ENCODE measurements at places on chromosomes 12 and 14. TPM values are rescaled to one million over a fixed set of nuclear protein-coding genes. Genes with fewer than 3 reads are reported as not detected.

KDM2B gene
- total RNA-seq = 34.1 TPM

FOXA1 gene
- under 0.01 TPM for total RNA-seq

INSM2 gene
- total RNA-seq = not detected

ALX1 gene
- 0.45 TPM for total RNA-seq

SYT10 gene
- not detected for total RNA-seq

REM2 gene
- total RNA-seq = 0.30 TPM

CYP46A1 gene
- not detected for total RNA-seq

OAS1 gene
- total RNA-seq = not detected

ACTR6 gene
- total RNA-seq = 12.5 TPM

MYO1H gene
- not detected for total RNA-seq

GLS2 gene
- total RNA-seq = under 0.01 TPM

KRT78 gene
- not detected for total RNA-seq

SPATA7 gene
- 11.9 TPM for total RNA-seq

MDGA2 gene
- under 0.01 TPM for total RNA-seq

MAP3K9 gene
- total RNA-seq = 0.84 TPM

STAC3 gene
- 0.50 TPM for total RNA-seq

GPRC5A gene
- total RNA-seq = 6.1 TPM

REP15 gene
- 0.89 TPM for total RNA-seq

C1R gene
- 103 TPM for total RNA-seq

SYNJ2BP gene
- total RNA-seq = 7.9 TPM

TEX52 gene
- total RNA-seq = not detected

RNU4-1 gene
- total RNA-seq = under 0.01 TPM

DIO3 gene
- not detected for total RNA-seq

PTPN21 gene
- 5.5 TPM for total RNA-seq

PITPNM2 gene
- 5.1 TPM for total RNA-seq

EAPP gene
- 33.3 TPM for total RNA-seq

KLC1 gene
- total RNA-seq = 139 TPM

PZP gene
- not detected for total RNA-seq

ENDOU gene
- total RNA-seq = not detected
